Transverse colon (tissue), 4 donors: ENCODE measurements at places on chromosomes 11 and 22. TPM values are rescaled to one million over a fixed set of nuclear protein-coding genes. Genes with fewer than 3 reads are reported as not detected.

APOA1 gene
- total RNA-seq, result 169 TPM

IFITM5 gene
- not detected for total RNA-seq

MUC5AC gene
- not detected for total RNA-seq

RIMBP3B gene
- 0.16 TPM for total RNA-seq

OR4D5 gene
- not detected for total RNA-seq

IL10RA gene
- 25.4 TPM for total RNA-seq

CARD18 gene
- total RNA-seq, result not detected

PARVB gene
- total RNA-seq, result 50.5 TPM

KRTAP5-1 gene
- not detected for total RNA-seq

MICAL2 gene
- total RNA-seq, result 313 TPM

MAP6 gene
- total RNA-seq, result 1.9 TPM

DNA sequence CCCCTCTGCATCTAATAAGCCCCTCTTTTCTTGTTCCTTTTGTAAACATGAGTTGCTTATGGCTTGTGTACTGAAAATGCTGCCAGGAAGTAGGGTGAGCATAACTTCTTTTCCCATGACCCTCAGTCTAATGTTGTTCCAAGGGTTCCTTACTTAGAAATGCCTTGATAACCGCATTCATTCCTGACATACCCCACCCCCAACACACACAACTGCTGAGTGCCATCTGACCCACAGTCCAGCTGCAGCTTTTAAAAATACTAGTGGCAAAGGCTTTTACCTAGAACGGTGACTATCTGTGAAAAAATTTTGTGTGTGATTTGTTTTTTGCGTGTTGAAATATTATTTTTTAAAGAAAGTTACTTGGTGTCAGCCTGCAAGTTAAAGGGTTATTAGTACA, 52.6 kb downstream of the ARHGAP42 start:
- H3K4me1 ChIP-seq, result peaks cover 37% of the 10 kb centered on the region
- H3K4me3 ChIP-seq, result no peak overlapping the region
- H3K27ac ChIP-seq, result no peak overlapping the region
- no peaks in the 10 kb centered on the region for H3K27me3 ChIP-seq
- DNase-seq, result no peak

GRCh38 chr22:26430600-26430999, 1.5 kb downstream of the ASPHD2 start:
- H3K36me3 ChIP-seq, result no peaks in the 10 kb centered on the region
- H3K4me3 ChIP-seq, result no peak overlapping the region
- H3K4me1 ChIP-seq, result peaks cover 5% of the 10 kb centered on the region
- no peaks in the 10 kb centered on the region for H3K27me3 ChIP-seq

DNA sequence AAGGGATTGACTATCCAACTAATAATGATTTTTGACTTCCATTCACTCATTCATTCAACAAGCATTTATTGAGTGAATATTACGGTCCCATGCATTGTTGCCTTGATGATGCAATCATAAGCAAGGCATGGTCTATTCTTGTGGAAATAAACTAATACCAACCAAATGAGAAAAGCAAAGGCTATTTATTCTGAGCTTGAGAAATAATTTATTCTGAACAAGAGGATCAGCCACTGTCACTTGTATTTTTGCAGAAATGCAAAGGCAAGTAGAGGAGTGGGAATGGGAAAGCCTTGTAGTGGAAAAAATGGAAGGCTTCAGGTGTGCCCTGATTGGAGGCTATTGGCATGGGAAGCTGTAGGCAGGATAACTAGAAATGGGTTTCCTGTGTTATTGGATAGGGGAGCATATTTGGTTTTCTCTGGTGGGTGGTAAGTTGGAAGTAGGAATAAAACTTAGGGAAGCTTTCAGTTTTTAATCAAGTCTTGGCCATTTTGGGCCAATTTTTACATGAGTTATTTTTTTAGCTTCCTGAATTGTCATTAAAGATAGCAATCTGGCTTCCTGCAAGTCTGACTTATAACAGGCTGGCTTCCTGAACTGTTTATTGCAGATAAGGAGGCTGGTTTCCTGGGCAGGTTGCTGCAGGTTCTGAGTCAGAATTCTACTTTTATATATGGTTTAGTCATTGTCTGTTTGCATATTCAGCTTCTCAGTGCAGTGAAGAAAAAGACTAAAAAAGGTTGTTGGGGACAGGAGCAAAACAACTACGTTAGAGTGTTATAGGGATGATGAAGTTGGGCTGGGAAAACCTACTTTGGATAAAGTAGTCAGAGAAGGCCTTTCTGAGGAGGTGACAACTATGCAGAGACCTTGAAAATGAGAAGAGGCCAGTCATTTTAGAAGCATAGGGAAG, 106.7 kb downstream of the APIP start:
- H3K27ac ChIP-seq, result peak overlapping the region; percentile 67
- H3K36me3 ChIP-seq, result no peaks in the 10 kb centered on the region
- no peak for DNase-seq
- H3K4me3 ChIP-seq, result no peak overlapping the region

GRCh38 chr11:34001557-34002064, 49.9 kb upstream of the CAPRIN1 start:
- no peak overlapping the region for H3K27ac ChIP-seq
- peaks cover 8% of the 10 kb centered on the region for H3K27me3 ChIP-seq
- no peaks in the 10 kb centered on the region for H3K4me1 ChIP-seq
- H3K36me3 ChIP-seq, result no peaks in the 10 kb centered on the region
- no peak overlapping the region for H3K4me3 ChIP-seq
- DNase-seq, result no peak

GRCh38 chr22:37010174-37010573, 9.1 kb downstream of the TST start:
- H3K27me3 ChIP-seq, result no peaks in the 10 kb centered on the region
- no peak overlapping the region for H3K4me3 ChIP-seq
- no peak for DNase-seq
- no peak overlapping the region for H3K27ac ChIP-seq

- H3K36me3 ChIP-seq, result no peaks in the 10 kb centered on the region
- DNase-seq, result no peak
- no peaks in the 10 kb centered on the region for H3K4me1 ChIP-seq
- H3K4me3 ChIP-seq, result no peak overlapping the region
- no peaks in the 10 kb centered on the region for H3K27me3 ChIP-seq
Measured at GRCh38 chr11:24046731-24047130, 450.1 kb upstream of the LUZP2 start.

DNA sequence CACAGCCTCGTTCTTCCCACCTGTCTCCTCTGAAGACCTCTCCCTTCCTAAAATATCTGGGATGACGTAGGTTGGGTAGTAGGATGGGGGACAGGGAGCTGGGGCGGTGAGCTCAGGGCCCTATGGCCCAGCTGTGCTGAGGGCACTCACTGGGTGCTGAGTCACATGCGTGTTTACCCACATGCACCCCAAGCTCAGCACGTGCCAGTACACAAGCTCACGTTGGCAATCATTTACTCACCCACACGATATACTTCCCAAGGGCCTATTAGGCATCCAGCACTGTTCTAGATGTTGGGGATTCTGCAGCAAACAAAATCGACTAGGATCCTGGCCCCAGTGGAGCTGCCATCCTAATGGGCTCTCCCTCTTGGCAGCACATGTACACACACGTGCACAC, 28.7 kb downstream of the ARAP1 start:
- H3K36me3 ChIP-seq, result no peaks in the 10 kb centered on the region
- peaks cover 40% of the 10 kb centered on the region for H3K4me1 ChIP-seq
- no peak overlapping the region for H3K4me3 ChIP-seq
- no peak for DNase-seq

GRCh38 chr11:79050786-79051185, 390.0 kb downstream of the TENM4 start:
- no peaks in the 10 kb centered on the region for H3K36me3 ChIP-seq
- no peaks in the 10 kb centered on the region for H3K27me3 ChIP-seq
- no peak for DNase-seq
- H3K4me1 ChIP-seq, result no peaks in the 10 kb centered on the region
- H3K4me3 ChIP-seq, result no peak overlapping the region

- DNase-seq, result no peak
- no peaks in the 10 kb centered on the region for H3K27me3 ChIP-seq
- no peaks in the 10 kb centered on the region for H3K36me3 ChIP-seq
- H3K27ac ChIP-seq, result no peak overlapping the region
Measured at GRCh38 chr22:28547132-28547842, 132.4 kb downstream of the TTC28 start.

- no peaks in the 10 kb centered on the region for H3K4me1 ChIP-seq
- H3K27ac ChIP-seq, result no peak overlapping the region
- no peak for DNase-seq
- H3K4me3 ChIP-seq, result no peak overlapping the region
- H3K27me3 ChIP-seq, result no peaks in the 10 kb centered on the region
- no peaks in the 10 kb centered on the region for H3K36me3 ChIP-seq
Measured at GRCh38 chr11:27812341-27812740, 112.1 kb upstream of the BDNF start.

DNA sequence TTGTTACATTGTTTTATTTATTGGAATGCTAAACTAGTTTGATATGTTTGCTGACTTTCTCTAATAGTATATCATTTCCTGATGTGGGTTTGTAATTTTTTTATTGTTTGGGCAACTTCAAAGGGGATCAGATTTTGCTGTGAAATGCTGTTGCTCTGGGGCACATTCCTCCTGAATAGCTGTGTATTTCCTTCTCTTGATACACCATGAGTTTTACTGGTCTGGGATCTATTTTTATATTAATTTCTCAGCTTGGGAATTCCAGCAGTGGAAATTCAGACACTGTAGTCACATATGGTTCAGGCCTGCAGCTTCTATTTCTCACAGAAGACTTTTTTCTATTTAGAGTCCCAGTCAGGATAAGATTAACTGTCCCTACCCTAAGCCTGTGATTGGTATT, 58.9 kb downstream of the RPUSD4 start:
- peaks cover 4% of the 10 kb centered on the region for H3K27me3 ChIP-seq
- peaks cover 12% of the 10 kb centered on the region for H3K4me1 ChIP-seq
- no peak overlapping the region for H3K27ac ChIP-seq
- H3K36me3 ChIP-seq, result no peaks in the 10 kb centered on the region
- DNase-seq, result no peak

- no peaks in the 10 kb centered on the region for H3K27me3 ChIP-seq
- H3K27ac ChIP-seq, result no peak overlapping the region
- DNase-seq, result no peak
- H3K36me3 ChIP-seq, result no peaks in the 10 kb centered on the region
- no peaks in the 10 kb centered on the region for H3K4me1 ChIP-seq
- H3K4me3 ChIP-seq, result no peak overlapping the region
Measured at GRCh38 chr11:60825118-60825517, 16.8 kb upstream of the CCDC86 start.

DNA sequence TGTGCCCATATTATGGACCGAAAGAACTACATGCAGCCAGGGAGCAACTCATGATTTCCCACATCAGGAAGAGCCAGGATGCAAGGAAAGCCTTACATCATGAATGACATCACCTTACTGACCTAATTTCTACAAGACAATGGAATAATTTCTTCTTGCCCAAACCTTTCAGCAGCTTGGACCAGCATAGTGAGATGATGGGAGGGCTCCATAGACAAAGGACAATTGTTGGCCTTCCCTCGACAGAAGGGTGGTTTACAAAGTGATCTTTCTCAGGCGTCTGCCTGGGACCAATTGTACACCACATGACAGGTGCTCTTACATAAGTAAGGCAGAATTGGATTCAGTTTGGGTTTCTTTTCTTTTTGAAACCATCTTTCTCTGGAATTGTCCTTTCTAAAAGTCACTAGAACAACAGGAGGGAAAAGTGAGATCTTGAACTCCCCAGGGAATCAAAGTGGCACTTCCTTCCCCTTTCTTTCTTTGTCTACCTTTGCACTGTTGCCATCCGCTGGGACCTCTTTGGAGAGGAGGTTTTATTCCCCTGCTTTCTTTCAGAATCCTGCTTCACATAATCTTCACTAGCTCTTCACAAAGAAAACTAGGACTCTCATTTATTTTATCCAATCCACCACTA, 51.7 kb upstream of the PAK1 start:
- H3K4me1 ChIP-seq, result no peaks in the 10 kb centered on the region
- no peak overlapping the region for H3K27ac ChIP-seq
- no peaks in the 10 kb centered on the region for H3K36me3 ChIP-seq
- no peak for DNase-seq
- H3K4me3 ChIP-seq, result no peak overlapping the region

GRCh38 chr11:113016905-113017304, 55.7 kb downstream of the NCAM1 start:
- no peak overlapping the region for H3K4me3 ChIP-seq
- H3K27me3 ChIP-seq, result no peaks in the 10 kb centered on the region
- H3K27ac ChIP-seq, result no peak overlapping the region
- no peaks in the 10 kb centered on the region for H3K4me1 ChIP-seq
- DNase-seq, result no peak

GRCh38 chr11:67387069-67387468, 4.7 kb upstream of the RAD9A start:
- no peak for DNase-seq
- H3K4me1 ChIP-seq, result peaks cover 13% of the 10 kb centered on the region
- H3K27me3 ChIP-seq, result no peaks in the 10 kb centered on the region
- no peak overlapping the region for H3K27ac ChIP-seq

DNA sequence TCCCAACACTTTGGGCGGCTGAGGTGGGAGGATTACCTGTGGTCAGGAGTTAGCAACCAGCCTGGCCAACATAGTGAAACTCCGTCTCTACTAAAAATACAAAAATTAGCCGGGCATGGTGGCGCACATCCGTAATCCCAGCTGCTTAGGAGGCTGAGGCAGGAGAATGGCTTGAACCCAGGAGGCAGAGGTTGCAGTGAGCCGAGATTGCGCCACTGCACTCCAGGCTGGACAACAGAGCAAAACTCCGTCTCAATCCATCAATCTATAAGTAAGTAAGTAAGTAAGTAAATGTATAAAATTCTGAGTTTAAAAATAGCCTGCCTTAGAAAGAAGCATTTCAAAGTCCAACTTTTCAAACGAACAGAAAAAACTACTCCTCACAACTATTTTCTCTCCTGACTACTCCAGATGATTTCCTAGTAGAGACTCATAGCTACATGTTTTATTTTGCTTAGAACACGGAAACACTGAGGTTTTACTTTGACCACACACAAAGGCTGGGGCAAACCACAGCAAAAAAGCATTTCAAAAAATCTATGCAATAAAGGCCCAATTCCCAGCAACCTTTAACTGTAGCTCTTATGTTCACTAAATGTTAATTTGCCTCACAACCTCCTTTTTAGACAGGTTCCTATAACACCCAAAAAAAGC, 16.3 kb downstream of the SPTY2D1 start:
- peaks cover 23% of the 10 kb centered on the region for H3K36me3 ChIP-seq
- no peak for DNase-seq
- H3K27me3 ChIP-seq, result no peaks in the 10 kb centered on the region
- peaks cover 8% of the 10 kb centered on the region for H3K4me1 ChIP-seq

DNA sequence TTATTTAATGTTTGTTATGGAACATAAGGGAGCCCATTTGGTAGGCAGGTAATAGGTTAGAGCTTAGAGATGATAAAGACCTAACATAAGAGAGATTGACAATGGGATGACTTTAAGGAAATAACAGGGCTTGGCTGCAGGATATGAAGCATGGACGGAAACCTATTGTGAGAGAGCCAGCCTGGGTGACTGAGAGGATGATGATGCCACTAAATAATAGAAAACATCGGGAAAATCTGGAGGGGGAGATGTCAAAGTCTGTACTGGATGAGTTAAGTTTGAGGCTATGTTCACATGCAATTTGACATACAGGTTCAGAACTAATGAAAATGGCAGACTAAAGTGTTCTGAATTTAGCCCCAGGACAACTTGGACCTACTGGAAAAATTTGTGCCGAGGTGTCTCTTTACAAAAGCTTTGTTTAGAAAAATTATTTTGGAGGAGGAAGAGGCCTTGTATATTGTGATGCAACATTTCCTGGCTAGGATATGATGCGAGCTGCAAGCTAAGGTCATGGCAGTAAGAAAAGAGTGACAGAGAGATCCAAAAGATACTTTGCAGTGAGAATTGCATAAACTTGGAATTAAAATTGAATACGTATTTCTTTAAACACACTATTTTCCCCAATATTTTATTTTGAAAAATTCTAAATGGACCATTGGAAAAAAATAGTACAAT, 339.3 kb upstream of the PLET1 start:
- no peaks in the 10 kb centered on the region for H3K4me1 ChIP-seq
- no peak for DNase-seq
- H3K27ac ChIP-seq, result no peak overlapping the region
- no peak overlapping the region for H3K4me3 ChIP-seq
- no peaks in the 10 kb centered on the region for H3K27me3 ChIP-seq
